ENCODE measurements at places on chromosomes 7 and 10.

DNA sequence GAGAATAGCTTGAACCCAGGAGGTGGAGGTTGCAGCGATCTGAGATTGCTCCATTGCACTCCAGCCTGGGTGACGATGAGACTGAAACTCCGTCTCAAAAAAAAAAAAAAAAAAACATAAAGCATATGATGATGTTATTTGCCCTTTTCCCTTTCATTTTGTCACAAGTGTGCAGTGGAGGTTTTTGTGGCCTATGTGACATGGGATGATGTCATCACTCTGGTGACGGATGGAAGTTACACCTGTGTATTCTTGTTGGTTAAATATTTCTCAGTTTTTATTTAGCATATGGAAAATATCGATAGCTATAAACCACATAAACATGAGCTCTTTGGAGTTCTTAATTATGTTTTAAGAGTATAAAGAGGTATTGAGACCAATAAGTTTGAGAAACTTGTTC, 71.8 kb upstream of the EMX2 start:
- DNase-seq = no peak

DNA sequence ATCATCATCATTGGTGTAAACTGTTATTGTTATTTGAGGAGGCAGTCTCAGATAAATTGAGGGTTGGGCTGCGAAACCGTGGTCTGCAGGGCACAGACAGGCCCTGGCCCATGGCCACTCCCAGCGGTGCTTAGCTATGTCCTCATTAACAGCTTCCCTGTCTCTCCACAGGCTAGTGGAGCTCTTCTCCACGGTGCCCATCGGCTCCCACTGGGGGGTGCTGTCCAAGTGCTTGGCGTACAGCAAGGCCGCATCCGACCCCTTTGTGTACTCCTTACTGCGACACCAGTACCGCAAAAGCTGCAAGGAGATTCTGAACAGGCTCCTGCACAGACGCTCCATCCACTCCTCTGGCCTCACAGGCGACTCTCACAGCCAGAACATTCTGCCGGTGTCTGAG, 21.6 kb downstream of the GPR26 start:
- no peak for DNase-seq

DNA sequence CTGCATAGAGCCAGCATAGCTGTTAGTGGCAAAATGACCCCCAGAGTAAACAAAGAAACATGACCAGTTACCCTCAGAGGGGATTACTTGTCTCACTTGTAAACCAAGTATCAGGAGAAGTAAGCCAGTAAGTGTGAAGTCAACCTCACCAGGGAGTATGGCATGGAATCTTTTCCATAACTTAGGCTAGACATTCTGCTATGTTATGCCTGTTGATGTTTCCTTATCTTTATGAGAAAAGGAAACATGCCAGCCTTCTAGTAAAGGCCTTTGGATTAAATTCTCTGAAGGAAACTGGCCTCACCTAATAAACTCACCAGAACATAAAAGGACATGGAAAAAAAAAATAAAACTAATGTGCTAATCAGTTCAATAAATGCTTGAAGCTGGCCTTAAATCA, 87.7 kb downstream of the SEM1 start:
- no peak for DNase-seq

- DNase-seq = no peak
These were observed 5.3 kb downstream of the FBH1 start for GRCh38 chr10:5895365-5895764.

GRCh38 chr7:63925626-63926460, 72.8 kb upstream of the ZNF722 start:
- peak; percentile 10 for DNase-seq

- DNase-seq = no peak
These were observed 420.5 kb upstream of the FOXK1 start for GRCh38 chr7:4261601-4261960.

DNA sequence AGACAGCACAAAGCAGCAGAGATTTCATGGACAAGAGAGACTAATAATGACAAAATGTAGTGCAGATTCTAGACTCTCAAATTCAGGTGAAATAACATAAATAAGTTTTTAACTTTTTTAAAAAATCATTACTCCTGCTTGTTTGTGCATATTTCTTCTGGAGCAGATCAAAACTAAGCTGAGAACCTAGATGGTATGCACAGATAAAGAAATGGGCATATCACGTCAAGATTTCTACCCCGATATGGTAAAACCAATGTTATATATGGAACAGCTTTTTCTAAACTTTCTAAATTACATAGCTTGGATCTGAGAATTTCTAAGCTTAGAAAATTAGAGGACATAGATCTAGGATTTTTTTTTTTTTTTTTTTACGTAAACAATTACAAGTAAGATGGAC, 18.2 kb downstream of the TWIST1 start:
- no peak for DNase-seq

GRCh38 chr7:151782598-151783448, 94.1 kb downstream of the PRKAG2 start:
- peak; percentile 72 for DNase-seq

DNA sequence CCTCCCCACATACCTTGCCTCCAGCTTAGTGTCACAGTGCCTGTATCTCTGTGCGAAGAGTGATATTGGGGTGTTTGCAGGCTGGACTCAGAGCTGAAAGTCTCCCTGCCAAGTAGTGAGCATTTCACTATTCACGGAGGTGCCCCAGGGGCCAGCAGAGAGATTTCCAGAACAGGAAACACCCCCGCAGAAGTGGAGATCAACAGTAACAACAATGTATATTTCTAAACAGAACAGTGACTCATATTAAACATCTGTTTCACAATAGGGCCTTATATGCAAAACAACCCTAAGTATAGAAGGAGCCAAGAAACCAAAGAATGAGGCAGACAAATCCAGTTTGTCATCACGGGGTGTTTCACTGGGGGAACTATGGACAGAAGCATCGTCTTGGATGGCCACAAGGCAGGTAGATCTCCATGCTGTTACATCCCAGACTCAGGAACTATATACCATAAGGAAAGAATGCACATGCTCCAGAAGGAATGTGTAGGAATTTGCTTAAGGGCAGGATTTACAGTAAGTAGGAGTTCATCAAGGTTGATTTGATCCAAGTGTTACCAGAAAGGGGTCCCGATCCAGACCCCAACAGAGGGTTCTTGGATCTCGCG, 29.3 kb upstream of the CCL24 start:
- DNase-seq = peak; percentile 89

Data from muscle of back (tissue), 13 donors.